Fibroblast of lung (primary cell): ENCODE measurements at places on chromosomes 4 and X. TPM values are rescaled to one million over a fixed set of nuclear protein-coding genes. Genes with fewer than 3 reads are reported as not detected.

SHROOM2 gene
- total RNA-seq, result under 0.01 TPM in 2 replicates

UGT2A3 gene
- not detected in 2 replicates for total RNA-seq

GC gene
- not detected in 2 replicates for total RNA-seq

NPNT gene
- 5.9 and 20.3 TPM in 2 replicates for total RNA-seq
